ENCODE measurements at places on chromosomes 11 and 22.

DNA sequence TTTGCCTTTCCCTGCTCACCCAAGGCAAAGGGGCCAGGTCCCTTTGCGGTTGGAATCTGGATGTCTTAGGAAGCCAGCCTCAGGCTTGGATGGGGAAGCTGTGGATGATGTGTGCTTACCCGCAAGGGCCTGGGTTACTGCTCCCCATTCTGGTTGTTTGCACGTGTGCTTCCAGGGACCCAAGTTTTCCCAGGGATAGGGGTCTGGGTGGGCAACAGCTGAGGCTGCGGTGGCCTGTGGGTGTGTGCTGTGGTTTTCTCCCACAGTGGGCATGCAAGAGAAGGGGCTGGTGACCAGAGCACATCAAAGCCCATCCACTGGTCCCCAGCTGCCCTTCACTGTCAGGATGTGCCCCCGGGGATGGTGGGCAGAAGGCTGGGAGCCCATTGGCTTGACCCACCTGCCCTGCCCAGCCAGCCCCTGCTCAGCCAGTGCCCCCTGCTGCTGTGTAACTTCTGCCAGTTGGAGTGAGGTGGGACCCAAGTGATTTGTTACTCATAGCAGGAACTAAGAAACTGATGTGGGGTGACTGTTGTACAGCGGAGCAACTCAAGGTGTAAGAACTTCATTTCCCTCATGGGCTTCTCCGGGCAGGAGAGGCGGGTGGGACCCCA, 3.3 kb downstream of the CAPN5 start:
- DNase-seq = no peak

DNA sequence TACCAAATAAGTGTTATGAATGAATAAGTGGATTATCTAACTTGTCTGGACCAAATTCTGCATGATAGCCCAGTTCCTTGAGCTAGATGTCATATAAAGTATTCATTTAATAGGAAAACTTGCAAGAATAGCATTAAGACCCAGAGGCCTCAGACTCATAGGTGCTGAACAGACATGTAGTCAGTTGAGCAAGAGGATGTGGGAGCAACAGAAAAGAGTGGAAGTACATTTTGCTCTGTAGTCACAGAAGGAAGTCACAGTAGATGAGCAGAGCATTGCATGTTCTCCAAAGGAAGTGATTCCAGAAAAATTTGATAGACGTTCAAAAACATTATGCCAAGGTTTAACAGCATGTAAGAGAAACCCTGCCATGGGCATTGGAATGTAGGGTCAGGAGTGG, 9.5 kb downstream of the HOATZ start:
- no peak for DNase-seq

- DNase-seq = no peak
Observed at GRCh38 chr11:8732324-8732670, 49.7 kb downstream of the RPL27A start.

DNA sequence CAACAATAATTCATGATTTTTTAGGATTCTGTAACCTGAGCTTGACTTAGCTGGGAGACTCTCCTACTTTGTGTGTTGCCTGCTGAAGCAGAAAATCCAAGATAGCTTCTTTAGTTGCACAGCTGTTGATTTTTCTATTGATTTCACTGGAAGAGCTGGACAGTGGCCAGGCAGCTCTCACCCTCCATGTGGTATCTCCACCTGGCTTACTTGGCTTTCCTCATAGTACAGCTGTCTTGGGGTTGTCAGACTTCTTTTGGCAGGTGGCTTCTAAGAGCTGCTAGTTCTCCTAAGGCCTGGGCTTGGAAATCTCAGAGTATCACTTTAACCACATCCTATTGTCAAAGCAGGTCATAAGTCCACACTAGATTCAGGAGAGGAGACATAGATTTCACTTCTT, 130.8 kb upstream of the SPON1 start:
- no peak for DNase-seq

DNA sequence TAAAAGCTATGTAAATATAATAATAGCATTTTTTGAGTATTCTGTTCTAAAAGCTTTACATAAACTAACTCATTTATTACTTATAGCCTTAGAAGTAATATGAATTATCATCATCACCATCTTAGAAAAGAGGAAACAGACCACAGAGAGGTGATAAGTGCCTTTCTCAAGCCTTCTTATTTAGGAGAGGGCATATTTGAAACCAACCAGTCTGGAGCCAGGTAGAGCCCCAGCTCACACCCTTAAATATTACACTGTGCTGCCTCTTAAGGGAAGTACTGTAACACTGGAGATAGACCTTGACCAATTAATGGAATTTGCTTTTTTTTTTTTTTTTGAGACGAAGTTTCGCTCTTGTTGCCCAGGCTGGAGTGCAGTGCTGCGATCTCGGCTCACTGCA, 2.3 kb downstream of the BCO2 start:
- no peak for DNase-seq

GRCh38 chr11:62842171-62842741, 2.9 kb upstream of the WDR74 start:
- no peak for DNase-seq

GRCh38 chr11:77211040-77211451, 83.0 kb downstream of the MYO7A start:
- DNase-seq = no peak

DNA sequence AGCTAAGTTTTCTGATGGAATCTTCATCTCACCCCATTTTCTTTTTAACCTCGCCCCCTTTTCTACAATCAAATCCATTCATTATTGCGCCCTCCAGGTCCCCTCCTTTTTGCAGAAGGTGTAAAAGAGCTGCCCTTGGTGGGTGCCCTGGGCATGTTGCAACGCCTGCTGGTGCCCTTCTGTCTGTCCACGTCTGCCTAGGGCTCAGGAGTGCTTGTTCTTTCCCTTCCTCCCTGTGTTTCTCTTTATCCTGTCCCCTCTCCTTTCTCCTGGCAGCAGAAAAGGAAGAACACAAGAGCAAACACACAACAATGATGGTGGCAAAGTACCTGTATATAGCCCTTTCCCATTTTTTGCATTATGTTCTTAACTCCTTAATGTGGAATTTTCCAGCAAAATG, 6.2 kb upstream of the TLCD5 start:
- DNase-seq = no peak

DNA sequence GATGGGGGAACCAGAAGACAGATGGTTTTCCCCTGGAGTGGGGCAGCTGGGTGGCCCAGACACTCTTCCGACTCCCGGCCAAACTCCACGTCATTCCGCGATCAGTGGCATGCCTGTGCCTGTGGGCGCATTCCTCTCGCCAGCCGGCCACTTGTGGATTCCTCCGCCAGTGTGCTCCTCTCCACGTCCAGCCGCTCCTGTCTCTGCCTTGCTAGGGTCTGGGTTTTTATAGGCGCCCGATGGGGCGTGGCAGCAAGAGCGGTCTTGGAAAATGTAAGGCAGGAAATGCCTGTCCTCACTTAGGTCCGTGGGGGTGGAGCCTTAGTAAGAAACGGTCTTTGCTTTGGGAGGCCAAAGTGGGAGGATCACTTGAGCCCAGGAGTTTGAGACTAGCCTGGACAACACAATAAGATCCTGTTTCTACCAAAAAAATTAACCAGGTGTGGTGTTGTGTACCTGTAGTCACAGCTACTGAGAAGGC, 81.6 kb upstream of the SEPTIN5 start:
- DNase-seq = no peak

- no peak for DNase-seq
Observed at GRCh38 chr22:45889093-45889538, 87.8 kb downstream of the WNT7B start.

- no peak for DNase-seq
Observed at GRCh38 chr11:47572715-47573255, 6.0 kb downstream of the KBTBD4 start.

DNA sequence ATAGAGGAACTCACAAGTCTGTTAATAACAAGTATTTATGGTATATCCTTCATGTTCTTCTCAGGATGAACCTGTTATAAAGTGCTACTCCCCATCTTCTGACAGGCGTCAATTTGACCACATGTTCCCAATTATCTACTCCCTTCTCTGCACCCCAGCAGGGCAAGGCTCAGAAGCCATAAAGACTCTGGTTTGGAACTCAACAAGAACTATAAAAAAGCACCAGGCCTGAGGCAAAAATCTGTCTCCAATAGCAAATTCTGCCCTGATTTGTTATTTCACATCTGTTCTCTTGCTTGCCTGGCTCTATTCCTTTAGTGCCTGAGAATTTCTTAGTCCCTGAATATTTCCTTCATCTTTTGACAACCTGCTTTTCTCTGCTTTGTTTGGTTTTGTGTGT, 618.2 kb upstream of the KIRREL3 start:
- DNase-seq = no peak

DNA sequence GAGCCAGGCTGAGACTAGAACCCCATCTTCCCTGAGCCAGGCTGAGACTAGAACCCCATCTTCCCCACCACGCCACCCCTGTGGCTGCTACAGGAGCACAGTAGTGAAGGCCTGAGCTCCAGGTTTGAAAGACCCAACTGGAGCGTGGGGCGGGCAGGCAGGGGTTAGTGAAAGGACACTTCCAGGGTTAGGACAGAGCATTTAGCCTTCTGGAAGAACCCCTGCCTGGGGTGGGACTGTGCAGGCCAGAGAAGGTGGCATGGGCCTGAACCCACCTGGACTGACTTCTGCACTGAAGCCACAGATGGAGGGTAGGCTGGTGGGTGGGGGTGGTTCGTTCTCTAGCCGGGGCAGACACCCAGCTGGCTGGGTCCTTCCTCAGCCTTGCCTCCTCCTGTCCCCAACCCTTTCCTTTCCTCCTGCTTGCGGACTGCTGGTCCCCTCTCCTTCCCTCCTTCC, 24.1 kb downstream of the SUN2 start:
- DNase-seq = no peak

GRCh38 chr11:581752-582151, 5.5 kb downstream of the PHRF1 start:
- DNase-seq = no peak

- no peak for DNase-seq
Observed at GRCh38 chr11:1745701-1746320, 4.6 kb downstream of the IFITM10 start.

DNA sequence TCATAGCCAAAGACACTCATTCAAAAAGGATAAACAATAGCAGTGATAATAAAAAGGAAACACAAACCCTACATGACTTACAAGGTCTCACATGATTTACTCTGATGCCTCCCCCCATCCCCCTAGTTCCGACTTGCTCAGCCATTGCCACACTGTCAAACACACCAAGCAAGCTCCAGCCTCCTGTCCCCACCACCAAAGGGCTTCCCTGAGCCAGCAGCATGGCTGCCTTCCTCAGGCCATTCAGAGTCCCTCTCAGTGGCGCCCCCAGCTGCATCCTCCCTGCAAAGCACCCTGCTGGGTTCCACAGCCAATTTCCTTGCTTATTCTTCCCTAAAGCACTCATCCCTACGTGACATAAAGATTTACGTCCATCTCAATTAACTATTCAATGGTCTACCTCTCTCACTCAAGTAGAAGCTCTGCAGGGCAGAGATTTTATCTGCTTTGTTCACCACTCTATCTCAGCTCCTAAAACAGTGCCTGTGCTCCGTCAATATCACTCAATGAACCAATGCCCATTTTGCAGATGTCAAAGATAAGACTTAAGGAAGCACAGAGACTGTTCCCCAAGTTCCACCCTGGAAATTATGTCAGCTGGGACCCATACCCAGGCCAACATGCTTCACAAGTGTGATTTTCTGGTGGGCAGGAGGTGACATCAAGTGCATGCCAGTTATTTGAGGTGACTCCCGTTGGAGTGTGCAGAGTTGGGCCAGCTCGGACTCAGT, 106.9 kb downstream of the SYN3 start:
- DNase-seq = no peak

DNA sequence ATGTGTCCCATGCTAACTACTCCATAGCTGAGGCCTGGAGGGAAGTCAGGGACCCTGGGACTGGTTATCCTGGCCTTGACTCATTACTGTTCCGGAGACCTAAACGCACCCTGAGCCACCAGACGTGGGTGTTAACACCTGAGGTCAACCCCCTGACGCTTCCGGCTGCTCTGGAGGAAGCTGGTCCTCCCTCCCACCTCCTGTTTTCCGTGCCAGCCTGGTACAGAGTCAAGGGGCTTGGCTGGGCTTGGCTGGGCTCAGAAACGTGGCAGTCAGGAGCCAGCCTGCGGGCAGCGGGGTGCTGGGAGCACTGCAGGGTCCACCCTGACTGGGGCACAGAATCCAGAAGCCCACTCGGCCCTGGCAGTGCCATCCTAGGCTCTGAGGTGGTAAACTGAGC, 2.6 kb downstream of the TMPRSS4 start:
- DNase-seq = no peak

GRCh38 chr22:49480896-49481658, 346.6 kb downstream of the BRD1 start:
- no peak for DNase-seq

GRCh38 chr11:1481861-1482441, 4.6 kb downstream of the MOB2 start:
- no peak for DNase-seq

- no peak for DNase-seq
Observed at GRCh38 chr22:26845021-26845743, 187.8 kb downstream of the MIAT start.

DNA sequence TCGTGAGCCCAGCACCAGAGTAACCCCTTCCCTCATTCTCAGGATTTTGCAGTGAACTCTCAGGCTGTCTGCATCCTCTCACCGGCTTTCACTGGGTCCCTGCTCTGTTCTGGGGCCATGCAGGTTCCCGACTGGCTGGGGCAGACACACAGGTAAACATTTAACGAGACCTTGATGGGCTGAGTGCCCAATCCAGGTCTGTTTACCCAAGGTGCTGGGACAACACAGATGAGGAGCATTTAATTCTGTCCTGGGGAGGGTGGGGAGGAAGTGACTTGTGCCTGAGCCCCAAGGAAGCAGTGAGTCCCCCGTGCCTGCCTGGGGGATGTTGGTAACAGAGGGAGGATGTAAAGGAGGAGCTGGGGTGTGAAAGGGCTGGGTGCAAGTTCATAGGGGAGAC, 4.4 kb downstream of the BIK start:
- no peak for DNase-seq

DNA sequence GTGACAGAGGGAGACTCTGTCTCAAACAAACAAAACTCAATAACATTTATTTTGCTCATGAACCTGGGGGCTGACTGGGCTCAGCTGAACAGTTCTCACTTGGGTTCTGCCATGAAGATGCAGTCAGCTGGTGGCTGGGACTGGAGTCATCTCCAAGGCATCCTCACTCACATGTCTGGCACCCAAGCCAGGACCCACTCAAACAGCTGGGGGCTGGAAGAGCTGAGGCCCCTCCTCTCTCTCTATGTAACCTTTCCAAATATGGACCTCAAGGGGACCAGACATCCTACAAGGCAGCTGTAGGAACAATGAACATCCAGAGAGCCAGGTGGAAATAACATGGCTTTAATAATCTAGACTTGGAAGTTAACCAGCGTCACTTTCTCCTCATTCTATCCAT, 16.8 kb downstream of the HSPA8 start:
- no peak for DNase-seq

DNA sequence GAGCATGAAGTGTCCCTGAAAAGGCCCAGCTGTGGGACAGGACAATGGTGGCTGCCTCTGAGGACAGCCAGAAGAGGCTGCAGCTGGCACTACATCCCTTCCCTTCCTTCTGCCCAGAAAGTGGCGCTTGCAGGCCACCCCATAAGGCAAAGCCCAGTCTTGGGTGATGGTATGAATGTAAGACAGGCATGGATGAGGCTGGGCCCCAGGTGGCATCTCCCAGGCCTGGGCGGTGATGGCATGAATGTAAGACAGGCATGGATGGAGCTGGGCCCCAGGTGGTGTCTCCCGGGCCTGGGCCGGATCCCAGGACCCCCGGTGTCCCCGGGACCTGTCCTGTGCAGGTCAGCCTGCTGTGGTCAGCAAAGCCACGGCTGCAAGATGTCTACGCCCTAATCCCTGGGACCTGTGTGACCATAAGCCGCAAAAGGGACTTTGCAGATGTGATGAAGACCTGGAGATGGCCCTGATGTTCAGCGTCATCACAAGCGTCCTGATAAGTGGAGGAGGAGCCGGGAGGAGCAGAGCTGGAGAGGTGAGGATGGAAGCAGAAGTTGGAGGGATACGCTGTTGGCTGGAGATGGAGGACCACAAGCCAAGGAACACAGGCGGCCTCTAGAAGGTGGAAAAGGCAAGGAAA, 181.1 kb downstream of the CTTN start:
- DNase-seq = no peak
